HT1080 (cell line): ENCODE measurements at places on chromosomes 16 and 17. TPM values are rescaled to one million over a fixed set of nuclear protein-coding genes. Genes with fewer than 3 reads are reported as not detected.

ACSM2A gene
- total RNA-seq, result not detected in 2 replicates

TNS4 gene
- total RNA-seq, result 0.10 and 0.95 TPM in 2 replicates

PDF gene
- 44.7 and 59.3 TPM in 2 replicates for total RNA-seq

NPIPB12 gene
- total RNA-seq, result 3.6 and 6.3 TPM in 2 replicates

PSMD3 gene
- 229 and 243 TPM in 2 replicates for total RNA-seq

RAB37 gene
- 0.11 and 0.20 TPM in 2 replicates for total RNA-seq

FAM171A2 gene
- total RNA-seq, result 11.4 and 11.7 TPM in 2 replicates

FOXL1 gene
- total RNA-seq, result 0.51 and 0.80 TPM in 2 replicates

MT1B gene
- not detected in 2 replicates for total RNA-seq
